Right ventricle myocardium superior (tissue), 1 donor: ENCODE measurements at places on chromosomes 2 and 18. TPM values are rescaled to one million over a fixed set of nuclear protein-coding genes. Genes with fewer than 3 reads are reported as not detected.

The DPY30 gene
- total RNA-seq, result 42.3 TPM

The KIAA2012 gene
- not detected for total RNA-seq

The MROH2A gene
- total RNA-seq, result not detected

The OTX1 gene
- total RNA-seq, result not detected
